ENCODE measurements at places on chromosomes 6 and 20. TPM values are rescaled to one million over a fixed set of nuclear protein-coding genes. Genes with fewer than 3 reads are reported as not detected.
A peak's percentile ranks its signal among the peaks of the same experiment; 100 is the strongest.

Gene BMP7
- total RNA-seq = not detected

Gene INSM1
- not detected for total RNA-seq

Gene ZSCAN23
- 0.56 TPM for total RNA-seq

Gene POM121L2
- not detected for total RNA-seq

Gene MOXD1
- 0.45 TPM for total RNA-seq

- H3K4me3 ChIP-seq = no peak overlapping the region
- no peaks in the 10 kb centered on the region for H3K36me3 ChIP-seq
- H3K27ac ChIP-seq = no peak overlapping the region
- no peak for DNase-seq
- no peaks in the 10 kb centered on the region for H3K4me1 ChIP-seq
Observed at GRCh38 chr6:154427446-154427845, 70.8 kb upstream of the IPCEF1 start.

DNA sequence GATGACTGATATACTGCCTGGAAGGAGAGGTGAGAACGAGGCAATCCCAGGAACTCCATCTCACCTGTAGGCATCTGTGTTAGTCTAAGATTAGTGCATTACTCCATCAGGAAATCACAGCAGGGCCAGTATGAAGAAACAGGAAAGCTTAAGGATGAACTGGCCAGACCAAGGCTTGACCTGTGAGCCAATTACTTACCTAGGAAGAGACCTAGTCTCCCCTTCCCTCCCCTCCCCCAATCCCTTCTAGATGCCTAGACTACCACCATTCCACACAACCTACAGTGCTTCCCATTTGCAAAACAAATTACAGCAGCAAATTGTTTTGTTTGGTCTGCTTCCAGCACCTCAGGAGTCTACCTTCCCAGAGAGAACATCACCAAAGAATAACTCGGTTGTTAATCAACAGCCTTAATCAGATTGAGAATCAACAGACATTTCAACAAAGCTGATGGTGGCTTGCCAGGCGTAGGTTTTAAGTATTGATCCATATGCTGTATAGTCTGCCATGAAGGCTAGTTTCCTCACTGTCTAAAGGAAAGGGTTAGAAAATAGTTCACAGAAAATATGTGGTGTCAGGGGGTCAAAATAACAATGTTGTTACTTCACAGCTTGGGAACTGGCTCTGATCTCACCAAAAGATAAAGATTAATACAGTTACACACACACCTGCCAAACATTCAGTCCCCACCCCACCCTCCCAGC is 10.1 kb downstream of the PKHD1 start:
- no peaks in the 10 kb centered on the region for H3K36me3 ChIP-seq
- H3K27ac ChIP-seq = no peak overlapping the region
- H3K4me1 ChIP-seq = no peaks in the 10 kb centered on the region
- no peak overlapping the region for H3K4me3 ChIP-seq

GRCh38 chr6:130190701-130191690 is 31.8 kb downstream of the SAMD3 start:
- H3K36me3 ChIP-seq = peaks cover 73% of the 10 kb centered on the region
- DNase-seq = no peak
- no peak overlapping the region for H3K27ac ChIP-seq
- peaks cover 36% of the 10 kb centered on the region for H3K4me1 ChIP-seq
- H3K27me3 ChIP-seq = no peaks in the 10 kb centered on the region
- no peak overlapping the region for H3K4me3 ChIP-seq

DNA sequence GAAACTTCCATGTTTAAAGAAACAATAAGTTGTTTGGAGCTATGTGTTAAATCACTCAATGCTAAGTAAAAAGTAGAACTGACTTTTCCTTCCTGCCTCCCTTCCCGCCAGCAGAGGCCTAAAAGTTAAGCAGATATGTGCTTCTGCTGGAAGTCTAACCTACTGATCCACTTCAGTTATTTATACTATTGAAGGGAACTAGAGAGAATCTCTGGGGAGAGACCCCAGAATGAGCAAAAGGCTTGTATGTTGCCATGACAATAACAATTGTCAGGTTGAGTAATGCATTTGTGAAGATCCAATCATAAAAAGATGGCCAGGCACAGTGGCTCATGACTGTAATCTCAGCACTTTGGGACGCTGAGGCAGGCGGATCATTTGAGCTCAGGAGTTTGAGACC is 24.7 kb downstream of the MGME1 start:
- peaks cover 17% of the 10 kb centered on the region for H3K36me3 ChIP-seq
- H3K27me3 ChIP-seq = no peaks in the 10 kb centered on the region
- H3K27ac ChIP-seq = peak overlapping the region; percentile 64
- H3K4me1 ChIP-seq = peaks cover 39% of the 10 kb centered on the region

DNA sequence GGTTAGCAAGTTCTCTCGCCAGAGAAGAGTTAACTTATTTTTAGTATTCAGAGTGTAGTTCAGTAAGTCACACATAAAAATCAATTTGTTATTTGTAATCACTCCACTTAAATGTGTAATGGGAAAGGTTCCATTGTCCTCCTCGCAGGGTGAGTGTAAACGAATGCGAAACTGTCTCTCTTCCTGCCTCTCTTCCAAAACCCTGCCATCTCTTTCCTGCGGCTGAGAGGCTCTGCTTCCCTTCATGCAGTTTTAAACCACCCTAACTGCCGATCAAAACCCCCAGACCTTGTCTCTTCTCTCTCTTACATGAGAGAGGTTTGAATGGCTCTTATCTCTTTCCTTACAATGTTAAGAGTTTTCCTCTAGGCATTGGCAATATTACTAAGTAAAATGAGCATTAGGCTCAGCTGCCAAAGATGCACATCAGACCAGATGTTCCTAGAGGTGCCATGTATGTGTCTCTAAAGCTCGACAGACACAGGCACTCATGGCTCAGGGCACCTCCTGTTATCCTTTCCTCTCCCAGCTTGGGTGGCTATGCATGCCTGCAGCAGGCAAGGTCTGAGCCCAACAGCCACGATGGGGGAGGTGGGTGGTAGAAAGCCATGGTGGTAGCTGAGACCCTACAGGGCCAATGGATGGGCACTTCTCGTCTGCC is 91.2 kb downstream of the JARID2 start:
- H3K27me3 ChIP-seq = no peaks in the 10 kb centered on the region
- H3K4me3 ChIP-seq = no peak overlapping the region
- no peak overlapping the region for H3K27ac ChIP-seq
- DNase-seq = no peak

- DNase-seq = no peak
- peak overlapping the region; percentile 71 for H3K4me3 ChIP-seq
- peaks cover 30% of the 10 kb centered on the region for H3K27me3 ChIP-seq
Observed at GRCh38 chr6:63352069-63352543, 32.3 kb upstream of the LGSN start.

- H3K27me3 ChIP-seq = peaks cover 42% of the 10 kb centered on the region
- H3K4me1 ChIP-seq = no peaks in the 10 kb centered on the region
- no peak overlapping the region for H3K27ac ChIP-seq
- DNase-seq = no peak
Observed at GRCh38 chr20:37649676-37650370, 44.0 kb upstream of the CTNNBL1 start.

DNA sequence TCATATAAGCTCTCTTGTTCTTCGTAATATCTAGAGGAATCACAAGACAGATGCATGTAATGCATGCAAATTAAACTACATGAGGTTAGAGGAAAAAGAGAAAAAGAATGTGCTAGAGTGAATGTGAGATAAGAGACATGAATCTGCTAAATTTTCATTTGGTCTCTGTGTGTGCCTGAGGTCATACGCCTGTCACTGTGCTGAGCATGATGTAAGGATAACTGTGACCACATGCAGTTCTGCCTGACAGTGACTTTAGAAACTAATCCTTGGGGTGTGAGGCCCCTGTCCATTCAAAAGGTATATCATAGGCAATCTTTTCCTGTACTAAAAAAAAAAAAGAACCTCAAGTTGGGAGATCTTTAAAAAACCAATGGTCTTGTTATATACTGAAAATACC is 70.6 kb downstream of the SHPRH start:
- no peak overlapping the region for H3K27ac ChIP-seq
- H3K36me3 ChIP-seq = peaks cover 44% of the 10 kb centered on the region
- no peak for DNase-seq
- no peak overlapping the region for H3K4me3 ChIP-seq

GRCh38 chr6:15776458-15776980 is 113.7 kb upstream of the DTNBP1 start:
- peak overlapping the region; percentile 70 for H3K27ac ChIP-seq
- no peaks in the 10 kb centered on the region for H3K36me3 ChIP-seq
- no peak overlapping the region for H3K4me3 ChIP-seq

GRCh38 chr6:5937169-5937909 is 69.4 kb downstream of the NRN1 start:
- H3K36me3 ChIP-seq = no peaks in the 10 kb centered on the region
- no peak for DNase-seq
- H3K27ac ChIP-seq = no peak overlapping the region
- no peak overlapping the region for H3K4me3 ChIP-seq

DNA sequence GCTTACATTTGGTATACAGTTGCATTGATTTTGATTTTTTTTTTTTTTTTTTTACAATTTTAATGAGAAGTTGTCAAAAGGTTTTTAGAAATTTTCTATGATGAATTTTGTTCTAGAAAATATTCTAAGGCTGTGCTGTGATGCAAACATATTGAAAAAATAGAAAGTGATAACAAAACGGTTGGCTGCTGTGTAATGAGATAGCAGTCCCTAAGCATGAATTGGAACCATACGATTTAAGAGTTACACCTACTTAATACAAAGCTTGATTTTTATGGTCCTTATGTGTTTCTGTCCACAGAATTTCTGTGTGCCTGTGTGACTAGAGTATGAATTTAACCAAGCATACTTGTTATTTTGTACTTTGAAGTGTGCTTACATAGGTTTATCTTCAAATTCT is 12.1 kb downstream of the HIVEP1 start:
- peaks cover 67% of the 10 kb centered on the region for H3K36me3 ChIP-seq
- no peak for DNase-seq
- no peaks in the 10 kb centered on the region for H3K27me3 ChIP-seq
- H3K4me3 ChIP-seq = no peak overlapping the region
- peaks cover 19% of the 10 kb centered on the region for H3K4me1 ChIP-seq

GRCh38 chr6:3473773-3474172 is 16.9 kb upstream of the SLC22A23 start:
- peaks cover 8% of the 10 kb centered on the region for H3K27me3 ChIP-seq
- H3K36me3 ChIP-seq = no peaks in the 10 kb centered on the region
- no peaks in the 10 kb centered on the region for H3K4me1 ChIP-seq
- H3K4me3 ChIP-seq = no peak overlapping the region
- H3K27ac ChIP-seq = no peak overlapping the region
- no peak for DNase-seq

Data from activated CD8-positive, alpha-beta memory T cell treated with anti-CD3 and anti-CD28 coated beads, Interleukin-2, amount 10 ng/mL, durations not matched to agents 7 days and 5 days (primary cell).